ENCODE measurements at places on chromosomes 2 and 18.

GRCh38 chr2:120830096-120830830 lies 94.6 kb downstream of the GLI2 start:
- no peak for DNase-seq

GRCh38 chr2:73343992-73344391 lies 41.6 kb upstream of the ALMS1 start:
- no peak for DNase-seq

- DNase-seq, result no peak
Measured at GRCh38 chr2:33008716-33009115, 62.0 kb downstream of the LTBP1 start.

DNA sequence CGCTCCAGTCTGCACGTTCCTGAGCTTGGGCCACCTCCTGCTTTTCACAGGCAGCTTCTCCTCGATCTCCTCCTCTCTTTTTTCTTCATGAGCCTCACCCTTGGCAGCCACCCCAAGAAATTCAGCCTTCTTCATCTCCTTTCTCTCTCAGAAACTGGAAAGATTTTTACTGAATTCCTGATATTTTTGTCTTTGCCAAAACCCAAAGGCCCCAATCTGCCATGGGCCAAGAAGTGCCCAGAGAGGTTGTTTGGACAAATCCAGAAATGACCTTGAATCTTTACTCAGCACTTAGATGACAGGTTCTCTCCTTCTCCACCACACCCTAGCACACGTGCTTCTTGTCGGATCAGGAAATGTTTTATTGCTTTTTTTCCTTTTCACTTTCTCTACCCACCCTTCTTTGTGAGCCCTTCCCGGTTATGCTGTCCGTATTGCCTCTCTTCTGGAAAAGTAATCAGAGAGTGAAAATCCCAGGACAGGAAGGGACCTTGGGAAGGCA lies 134.5 kb upstream of the TNP1 start:
- DNase-seq, result no peak

GRCh38 chr2:200625282-200625681 lies 39.5 kb downstream of the AOX1 start:
- DNase-seq, result no peak

DNA sequence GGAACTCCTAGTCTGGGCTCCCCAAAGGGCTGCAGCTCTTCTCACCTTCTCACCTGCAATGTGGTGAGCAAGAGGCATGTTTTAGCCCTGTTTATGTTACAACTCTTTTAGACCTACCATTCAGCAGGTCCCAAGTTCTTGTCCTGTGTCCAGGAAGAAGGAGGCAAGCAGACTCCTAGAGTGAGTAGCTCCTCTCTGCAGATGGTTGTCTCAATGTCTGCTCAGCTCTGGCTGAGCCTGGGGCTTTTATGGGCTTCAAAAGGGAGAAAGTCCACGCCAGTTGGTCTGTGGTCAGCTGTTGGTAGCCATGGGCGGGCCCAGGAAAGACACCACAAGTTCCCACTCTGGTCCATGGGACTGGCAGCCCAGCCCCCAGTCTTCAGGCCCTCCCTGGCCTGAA lies 148.1 kb upstream of the HS6ST1 start:
- DNase-seq, result no peak

- no peak for DNase-seq
Measured at GRCh38 chr2:68889021-68889420, 17.8 kb upstream of the BMP10 start.

GRCh38 chr2:218577482-218578220 lies 9.0 kb downstream of the CNOT9 start:
- DNase-seq, result no peak

DNA sequence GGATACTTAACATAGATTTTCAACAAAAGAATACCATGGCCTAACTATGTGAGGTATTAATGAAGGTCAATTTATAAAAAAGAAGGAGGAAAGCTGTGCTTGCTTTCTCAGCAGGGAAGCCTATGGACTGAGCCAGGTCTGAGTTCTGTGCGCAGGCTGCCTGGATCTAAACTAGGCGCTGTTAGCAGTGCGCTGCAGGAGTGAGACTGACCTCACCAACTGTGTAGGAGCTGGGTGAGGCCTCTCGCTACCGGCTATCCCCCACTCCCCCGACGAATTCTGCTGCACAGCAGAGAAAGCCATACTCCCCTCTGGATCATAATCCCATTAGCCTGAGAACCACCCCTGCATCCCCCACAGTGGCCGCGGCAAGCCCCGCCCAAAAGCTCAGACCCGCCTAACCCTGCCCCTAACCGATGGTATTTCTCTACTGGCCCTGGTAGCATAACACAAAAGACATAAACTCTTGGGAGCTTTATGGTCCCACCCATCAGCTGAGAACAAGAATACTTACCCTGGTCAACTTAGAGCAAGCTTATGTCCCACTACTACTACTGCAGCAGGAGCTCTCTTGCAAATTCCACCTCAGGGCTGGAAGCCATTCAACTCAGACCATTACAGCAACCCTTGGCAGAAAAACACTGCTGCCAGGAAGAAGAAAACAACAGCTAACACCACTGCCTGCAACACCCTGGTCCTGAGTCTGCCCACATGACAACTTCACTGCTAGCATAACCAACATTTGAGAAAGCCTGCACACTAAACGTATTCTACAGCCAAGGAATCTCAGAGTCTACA lies 28.0 kb downstream of the SULT1C2 start:
- DNase-seq, result no peak

GRCh38 chr18:73987247-73987980 lies 160.2 kb downstream of the FBXO15 start:
- no peak for DNase-seq

GRCh38 chr2:235917506-235917905 lies 250.7 kb downstream of the GBX2 start:
- DNase-seq, result no peak

DNA sequence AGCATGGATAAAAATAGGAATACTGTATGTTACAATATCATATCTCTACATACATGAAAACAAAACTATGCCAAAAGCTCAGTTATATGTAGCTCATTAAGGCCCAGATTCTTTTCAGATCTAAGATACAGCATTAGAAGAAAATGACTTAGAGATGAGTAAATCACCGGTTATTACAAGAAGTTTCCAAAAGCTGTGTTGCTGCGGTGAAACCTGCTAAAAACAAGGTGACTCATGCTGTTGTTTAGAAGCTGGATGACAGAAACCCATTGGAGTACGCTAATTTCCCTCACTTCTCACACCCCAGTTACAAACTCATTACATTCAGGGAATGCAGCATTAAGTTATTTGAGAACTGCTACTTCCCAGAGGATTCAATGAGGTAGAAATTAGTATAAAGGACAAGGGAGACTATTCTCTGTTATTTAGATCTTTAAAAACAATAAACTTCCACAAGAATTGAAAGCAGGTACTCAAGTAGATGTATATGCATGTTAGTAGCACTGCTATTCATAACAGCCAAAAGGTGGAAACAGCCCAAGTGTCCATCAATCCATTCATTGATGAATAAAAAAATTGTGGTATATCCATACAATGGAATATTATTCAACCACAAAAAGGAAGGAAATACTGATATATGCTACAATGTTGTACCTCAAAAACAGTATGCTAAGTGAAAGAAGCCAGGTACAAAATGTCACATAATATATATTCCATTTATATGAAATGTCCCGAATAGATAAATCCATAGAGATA lies 32.6 kb downstream of the RBKS start:
- DNase-seq, result no peak

DNA sequence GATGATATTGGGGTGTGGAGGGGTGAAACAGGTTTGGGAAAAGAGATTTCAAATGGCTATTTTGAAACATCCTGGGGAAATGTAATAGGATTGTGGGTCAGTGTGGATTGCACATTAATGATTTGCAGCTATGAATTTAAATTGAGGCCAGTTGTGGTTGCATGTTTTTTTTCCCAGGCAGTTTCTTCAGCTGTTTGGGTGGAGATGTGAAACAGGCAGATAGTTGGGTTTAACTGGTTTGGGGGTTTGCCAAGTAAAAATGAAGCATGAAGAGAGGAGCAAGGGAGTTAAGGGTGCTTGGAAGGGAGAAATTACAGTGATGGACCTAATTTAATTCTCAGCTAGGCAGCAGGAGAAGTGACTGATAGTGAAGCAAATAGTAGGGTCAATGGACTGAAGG lies 16.8 kb downstream of the GPD2 start:
- no peak for DNase-seq

DNA sequence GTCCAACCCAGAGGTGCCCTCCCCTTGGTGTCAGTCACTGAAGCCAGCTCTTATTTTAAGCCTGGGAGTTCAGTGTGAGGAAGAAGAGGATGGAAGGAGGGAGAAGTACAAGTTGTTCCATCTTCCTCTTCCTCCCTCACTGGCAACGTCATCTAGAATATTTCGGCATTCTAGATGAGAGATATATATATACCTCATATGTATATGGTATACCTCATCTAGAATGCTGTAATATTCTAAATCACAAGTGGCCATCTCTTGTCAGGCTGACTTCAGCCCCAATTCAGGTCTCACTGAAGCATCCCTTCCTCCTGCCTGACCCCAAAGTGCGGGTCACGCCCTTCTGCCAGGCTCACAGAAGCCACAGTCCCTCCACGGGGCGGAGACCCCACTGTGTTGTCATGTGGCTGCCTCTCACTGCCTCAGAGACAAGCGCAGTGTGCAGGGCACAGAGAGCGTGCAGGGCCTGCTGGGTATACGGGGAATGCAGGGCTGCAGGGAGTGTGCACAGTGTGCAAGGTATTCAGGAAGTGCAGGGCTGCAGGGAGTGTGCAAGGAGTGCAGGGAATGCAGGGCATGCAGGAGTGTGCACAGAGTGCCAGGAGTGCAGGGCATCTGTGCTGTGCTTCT lies 32.8 kb upstream of the B3GNT7 start:
- DNase-seq, result no peak

GRCh38 chr2:175560521-175561169 lies 379.1 kb upstream of the ATP5MC3 start:
- DNase-seq, result no peak

GRCh38 chr2:46801731-46802664 lies 113.6 kb downstream of the MCFD2 start:
- no peak for DNase-seq

- no peak for DNase-seq
Measured at GRCh38 chr2:40488101-40488601, 36.3 kb upstream of the SLC8A1 start.

GRCh38 chr2:72204786-72205503 lies 57.3 kb upstream of the CYP26B1 start:
- no peak for DNase-seq

GRCh38 chr2:236940916-236941520 lies 144.7 kb upstream of the COPS8 start:
- DNase-seq, result no peak
